ENCODE measurements at places on chromosomes 13 and 19.

DNA sequence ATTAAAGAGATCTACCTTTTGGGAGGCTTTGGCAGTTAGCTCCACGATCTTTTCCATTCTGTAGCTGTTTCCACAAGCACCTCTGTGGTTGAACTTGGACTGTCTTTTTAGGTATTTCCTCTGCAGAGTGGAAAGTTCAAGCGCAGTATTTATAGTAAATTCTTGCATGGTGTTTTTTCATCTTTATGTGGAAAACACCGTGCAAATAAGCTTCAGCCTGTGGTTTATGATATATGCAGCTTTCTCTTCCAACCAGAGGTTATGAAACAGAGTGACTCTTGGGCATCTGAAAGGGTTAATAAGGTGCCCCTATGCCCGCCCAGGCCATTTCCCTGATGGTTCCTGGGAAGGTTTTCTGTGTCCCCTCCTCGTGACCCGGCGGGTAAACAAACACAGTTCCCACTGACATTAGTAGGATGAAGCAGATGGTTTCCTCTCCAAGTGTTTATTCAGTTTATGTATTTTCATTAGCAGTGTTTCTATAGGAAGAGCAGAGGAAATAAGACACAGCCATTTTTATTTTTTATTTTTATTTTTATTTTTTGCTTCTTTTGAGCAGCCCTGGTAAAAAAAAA, 39.7 kb upstream of the RNF113B start:
- DNase-seq = no peak

- DNase-seq = no peak
These were observed 14.8 kb upstream of the ATP8B3 start for GRCh38 chr19:1826557-1827521.

DNA sequence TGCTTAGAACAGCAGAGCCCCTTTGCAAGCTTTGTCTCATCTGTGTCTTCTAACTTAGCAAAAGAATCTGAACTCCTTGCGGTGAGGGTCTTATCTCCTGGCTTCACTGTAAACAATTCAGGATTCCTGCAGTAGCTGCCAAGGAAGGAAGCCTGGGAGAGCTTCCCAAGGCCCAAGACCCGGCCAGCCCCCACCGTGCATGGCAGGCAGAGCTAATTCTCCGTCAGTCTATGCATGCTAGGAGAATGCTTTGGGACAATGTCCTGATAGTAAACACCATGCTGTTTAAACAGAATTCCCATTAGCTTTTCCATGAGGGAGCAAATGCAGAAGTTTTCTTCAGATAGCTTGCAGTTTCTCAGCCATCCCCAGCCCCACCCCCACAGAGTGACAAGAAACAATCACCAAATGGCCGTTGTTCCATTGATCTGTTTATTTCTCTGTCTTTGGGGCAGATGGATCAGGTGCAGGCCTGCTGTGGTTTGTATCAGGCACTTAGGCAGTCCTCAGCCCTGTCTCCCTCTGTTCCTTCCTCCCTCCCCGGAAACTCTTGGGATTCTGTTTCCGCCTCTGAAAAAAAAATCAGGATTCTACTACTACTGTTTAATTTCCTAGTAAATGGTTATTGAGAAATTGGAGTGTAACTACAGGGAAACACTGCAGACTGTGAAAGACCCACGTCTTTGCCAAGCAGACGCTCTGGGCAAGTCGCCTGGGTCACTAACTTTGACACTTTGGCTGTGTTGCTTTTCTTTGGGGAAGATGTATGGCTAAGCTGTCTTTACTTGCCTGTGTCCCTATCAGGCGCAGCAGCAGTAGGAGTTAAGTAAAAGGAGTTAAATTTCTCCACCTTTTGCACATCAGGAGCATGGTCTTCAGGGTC, 40.7 kb upstream of the SPATA13 start:
- no peak for DNase-seq

DNA sequence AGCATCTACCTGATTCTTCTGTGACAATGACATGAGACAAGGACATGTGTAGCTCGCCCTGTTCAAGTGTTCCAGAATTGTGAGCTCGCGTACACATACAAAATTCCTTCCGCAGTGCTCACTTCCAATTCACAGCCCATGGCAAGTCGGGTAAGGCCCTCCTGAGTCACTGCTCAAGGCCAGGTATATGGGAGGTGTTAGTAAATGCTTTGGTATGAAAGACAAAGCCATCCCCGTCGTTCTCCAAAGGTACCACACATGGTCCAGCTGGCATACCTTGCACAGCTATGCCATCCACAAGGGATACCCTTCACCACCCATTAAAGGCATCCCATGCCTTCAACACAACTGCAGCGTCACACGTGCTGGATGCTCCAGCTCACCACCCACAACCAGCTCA, 4.4 kb upstream of the ELL start:
- no peak for DNase-seq

DNA sequence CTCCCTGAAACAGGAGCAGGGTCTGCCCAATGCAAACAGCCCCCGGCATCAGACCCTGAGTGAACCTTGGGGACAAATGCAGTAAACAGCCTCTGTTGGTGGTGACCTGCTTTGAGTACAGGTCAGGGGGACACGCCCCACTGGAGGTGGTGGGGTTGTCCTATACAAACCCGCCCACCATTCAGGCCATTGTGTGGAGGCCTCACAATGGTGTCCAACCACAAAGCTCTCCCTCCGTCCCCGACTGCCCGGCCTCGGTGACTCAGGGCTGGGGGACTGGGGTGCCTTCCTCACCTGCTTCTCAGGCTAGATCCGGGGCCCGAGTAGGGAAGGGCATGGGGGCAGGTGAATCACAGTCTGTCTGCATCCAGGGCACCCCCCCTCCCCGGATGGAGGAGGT, 1.5 kb downstream of the MUC16 start:
- DNase-seq = no peak

DNA sequence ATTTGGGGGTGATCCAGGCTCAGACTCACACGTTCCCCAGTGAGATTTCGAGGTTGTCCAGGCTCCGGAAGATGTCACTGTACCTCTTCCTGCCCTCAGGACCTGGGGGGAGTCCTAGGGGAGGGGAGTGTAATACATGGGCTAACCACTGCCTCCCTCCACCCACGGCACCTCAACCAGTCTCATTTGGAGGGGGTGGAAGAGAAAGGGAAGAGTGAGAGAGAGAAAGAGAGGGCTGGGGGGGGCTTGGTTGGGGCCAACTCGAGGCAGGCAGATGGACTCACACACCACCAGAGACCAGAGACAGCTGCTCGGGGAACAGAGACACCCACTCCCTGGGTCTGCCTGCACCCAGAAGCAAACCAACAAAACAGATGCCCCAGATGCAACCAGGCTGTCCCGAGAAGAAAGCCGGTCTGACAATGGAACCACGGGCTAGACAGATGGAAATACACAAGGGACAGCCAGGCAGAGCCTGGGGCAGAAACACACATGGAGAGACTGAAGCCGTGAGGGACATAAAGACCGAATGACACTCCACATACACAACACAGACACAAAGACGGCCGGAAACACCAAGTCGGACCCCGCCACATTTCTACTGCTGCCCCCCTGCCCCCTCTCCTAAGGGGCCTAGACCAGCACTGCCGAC, 825 bp downstream of the GMIP start:
- no peak for DNase-seq

DNA sequence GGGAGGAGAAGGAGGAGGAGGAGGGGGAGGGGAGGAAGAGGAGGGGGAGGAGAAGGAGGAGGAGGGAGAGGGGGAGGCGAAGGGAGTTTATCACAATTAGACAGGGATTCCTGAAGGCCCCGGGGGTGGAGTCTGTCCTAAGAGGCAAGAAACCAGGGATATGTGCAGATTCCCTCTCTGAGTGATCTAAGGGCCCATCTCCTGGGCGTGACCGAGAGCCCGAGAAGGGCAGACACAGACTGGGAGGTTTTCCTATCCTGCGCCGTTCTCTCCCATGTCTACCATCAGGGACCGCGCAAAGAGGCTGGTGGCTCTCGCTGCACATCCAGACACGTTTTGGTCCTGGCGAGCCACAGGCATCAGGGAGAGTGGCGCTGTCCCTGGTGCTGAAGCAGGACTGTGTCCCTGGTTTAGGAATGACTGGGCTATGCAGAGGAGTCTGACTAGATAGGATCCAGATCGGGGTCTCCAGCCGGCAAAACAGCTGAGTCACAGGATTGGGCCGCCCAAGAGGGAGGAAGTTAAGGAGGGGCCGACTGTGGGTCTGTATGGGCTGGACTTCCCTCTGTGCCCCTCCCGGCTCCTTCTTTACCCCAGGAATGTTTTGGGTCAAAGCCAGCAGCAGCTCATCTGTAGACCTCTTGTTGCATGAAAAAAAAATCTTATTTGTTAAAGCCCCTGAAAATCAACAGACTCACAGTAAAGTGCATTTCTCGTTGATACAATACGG, 17.9 kb upstream of the ZNF175 start:
- DNase-seq = peak; percentile 58

DNA sequence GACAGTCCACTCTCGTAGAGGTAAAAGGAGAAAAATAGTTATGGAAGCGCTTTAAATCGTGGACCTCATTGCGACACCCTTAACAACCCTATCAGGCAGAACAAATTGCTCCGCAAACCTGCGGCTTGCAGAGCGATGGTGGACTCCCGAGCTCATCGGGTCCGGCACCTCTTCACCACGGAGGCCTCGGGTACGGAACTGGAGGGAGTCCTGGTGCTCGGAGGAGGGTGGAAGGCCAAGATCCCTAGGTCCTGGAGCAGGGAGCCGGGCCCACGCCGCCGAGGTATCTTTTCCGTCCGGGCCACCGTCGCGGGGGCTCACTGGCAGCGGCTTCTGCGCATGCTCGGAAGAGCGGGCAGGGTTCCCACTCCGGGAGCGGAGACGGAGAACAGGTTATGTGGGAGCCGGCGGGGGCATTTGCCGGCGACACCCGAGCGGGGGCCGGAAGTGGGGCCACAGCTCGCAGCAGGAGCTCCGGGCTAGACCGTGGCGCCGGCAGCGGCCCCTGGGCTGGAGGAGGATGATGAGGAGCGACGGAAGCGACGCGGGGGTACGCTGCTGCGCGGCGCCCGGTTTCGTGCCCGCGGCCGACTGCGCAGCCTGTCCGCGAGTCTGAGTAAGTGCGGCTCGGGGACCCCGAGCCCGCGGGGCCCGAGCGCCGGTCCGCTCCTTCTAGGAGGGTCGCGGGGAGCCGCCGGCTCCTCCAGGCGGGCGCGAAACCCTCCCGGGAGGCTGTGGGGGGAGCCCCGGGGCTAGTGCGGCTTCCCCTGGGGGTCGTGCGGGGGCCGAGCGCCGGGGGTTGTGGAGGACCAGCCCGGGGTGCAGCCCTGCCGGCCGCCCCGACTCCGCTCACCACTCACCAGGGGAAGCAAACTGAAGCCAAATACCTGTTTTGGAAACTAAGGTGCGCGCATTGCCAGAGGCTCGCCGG, at the start of gene ABHD13:
Gene ABHD13 (plus strand): TSS at position 349 of the 931 bp plus-strand sequence. CDS start 10,827 bp downstream, outside the sequence.
- DNase-seq = peak; percentile 94

DNA sequence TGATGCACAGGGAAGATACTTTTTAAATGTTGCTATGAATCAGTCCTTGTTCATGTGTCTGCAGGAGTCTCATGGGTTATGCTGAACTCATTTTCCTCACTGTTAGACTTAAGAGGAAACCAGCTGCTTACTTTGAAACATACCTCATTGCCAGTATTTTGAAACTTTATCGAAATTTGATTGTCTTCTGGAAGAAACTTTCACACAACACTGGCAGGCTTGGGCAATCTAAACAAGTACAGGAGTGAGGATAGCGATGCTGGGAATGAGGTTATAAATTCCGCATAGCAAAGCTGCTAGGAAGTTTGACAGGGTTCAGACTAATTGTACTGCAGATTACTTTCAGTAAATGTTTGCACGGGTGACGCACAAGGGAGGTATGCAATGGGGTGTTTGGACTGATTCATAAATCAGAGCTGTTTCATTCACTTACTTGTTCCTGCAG, 245.7 kb downstream of the DNAJC15 start:
- peak; percentile 98 for DNase-seq

- DNase-seq = no peak
These were observed 8.8 kb downstream of the GRAMD1A start for GRCh38 chr19:35008891-35009341.

- no peak for DNase-seq
These were observed 493.4 kb upstream of the PCDH20 start for GRCh38 chr13:61908906-61909615.

- DNase-seq = no peak
These were observed 174.7 kb downstream of the DLEU7 start for GRCh38 chr13:50668691-50669271.

- peak; percentile 81 for DNase-seq
These were observed 19.6 kb upstream of the NFIC start for GRCh38 chr19:3346677-3347353.

GRCh38 chr19:33292595-33293254, 9.6 kb downstream of the CEBPA start:
- peak; percentile 31 for DNase-seq

GRCh38 chr13:97142452-97142851, 79.7 kb upstream of the MBNL2 start:
- DNase-seq = no peak

GRCh38 chr13:98142380-98143156, at the start of gene FARP1:
FARP1 (plus strand) TSS chr13:98143094; CDS start chr13:98213243, 70,149 bp downstream.
- peak; percentile 77 for DNase-seq

DNA sequence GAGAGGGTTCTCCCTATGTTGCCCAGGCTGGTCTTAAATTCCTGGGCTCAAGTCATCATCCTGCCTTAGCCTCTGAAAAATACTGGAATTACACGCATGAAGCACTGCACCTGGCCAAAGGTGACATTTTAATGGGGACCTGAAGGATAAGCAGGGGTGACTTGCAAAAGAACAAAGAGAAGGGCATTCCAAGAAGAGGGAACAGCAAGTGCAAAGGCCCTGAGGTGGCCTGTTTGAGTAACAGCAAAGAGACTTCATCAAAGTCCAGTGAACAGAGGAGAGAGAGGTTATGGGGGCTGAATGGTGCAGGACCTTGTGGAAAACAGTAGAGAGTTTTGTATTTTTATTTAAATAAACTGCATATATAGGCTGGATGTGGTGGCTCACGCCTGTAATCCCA, 4.1 kb downstream of the CA11 start:
- no peak for DNase-seq

- no peak for DNase-seq
These were observed 151.5 kb downstream of the ZNF737 start for GRCh38 chr19:20414120-20414519.

DNA sequence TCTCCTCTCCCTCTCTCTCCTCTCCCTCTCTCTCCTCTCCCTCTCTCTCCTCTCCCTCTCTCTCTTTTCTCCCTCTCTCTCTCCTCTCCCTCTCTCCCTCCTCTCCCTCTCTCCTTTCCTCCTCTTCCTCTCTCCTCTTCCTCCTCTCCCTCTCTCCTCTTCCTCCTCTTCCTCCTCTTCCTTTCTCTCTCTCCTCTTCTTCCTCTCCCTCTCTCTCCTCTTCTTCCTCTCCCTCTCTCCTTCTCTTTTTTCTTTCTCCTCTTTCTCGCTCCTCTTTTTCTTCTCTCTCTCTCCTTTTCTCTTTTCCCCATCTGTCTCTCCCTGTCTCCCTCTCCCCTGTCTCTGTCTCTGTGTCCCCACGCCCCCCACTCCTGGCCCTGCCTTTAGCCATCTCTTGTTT, 136.7 kb downstream of the GGACT start:
- DNase-seq = no peak

DNA sequence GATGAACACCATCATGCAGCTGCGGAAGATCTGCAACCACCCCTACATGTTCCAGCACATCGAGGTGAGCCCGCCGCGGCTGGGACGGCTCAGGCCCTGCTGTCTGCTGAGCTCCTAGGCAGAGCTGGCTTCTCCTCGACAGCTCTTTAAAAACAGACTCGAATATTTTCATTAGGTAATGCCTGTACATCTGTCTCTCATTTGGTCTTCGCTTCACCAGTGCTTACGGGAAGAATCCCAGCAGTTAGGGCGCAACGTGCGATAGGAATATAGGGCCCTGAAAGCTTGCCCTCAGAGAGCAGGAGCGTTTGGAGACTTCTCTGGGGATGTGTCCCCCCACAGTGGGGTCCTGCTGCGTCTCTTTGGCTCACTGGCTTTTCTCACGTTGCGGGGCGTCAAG, 63.8 kb upstream of the LDLR start:
- DNase-seq = peak; percentile 55

Measured in fibroblast of skin of abdomen (primary cell).